Activated T-cell treated with anti-CD3 and anti-CD28 coated beads for 1 hour (primary cell): ENCODE measurements at places on chromosomes 12 and 14.

DNA sequence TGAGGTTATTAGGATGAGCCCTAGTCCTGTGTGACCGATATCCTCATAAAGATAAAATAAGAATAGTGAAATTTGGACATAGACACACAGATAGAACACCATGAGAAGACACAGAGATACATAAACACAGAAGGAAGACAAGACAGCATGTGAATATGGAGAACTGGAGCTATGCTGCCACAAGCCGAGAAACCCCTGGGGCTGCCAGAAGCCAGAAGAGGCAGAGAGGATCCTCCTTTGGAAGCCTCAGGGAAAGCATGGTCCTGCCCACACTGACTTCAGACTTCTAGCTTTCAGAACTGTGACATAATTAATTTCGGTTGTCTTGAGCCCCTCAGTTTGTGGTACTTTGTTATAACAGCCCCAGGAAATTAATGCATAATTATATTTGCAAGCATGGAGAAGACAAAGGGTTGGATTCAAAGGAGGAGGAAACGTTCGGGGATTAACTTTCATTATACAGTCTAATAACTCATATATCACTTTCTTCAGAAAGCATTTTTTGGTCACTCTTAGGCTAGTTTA, 1501.8 kb upstream of the FLRT2 start:
- no peak for DNase-seq

- no peak for DNase-seq
Measured at GRCh38 chr12:5737778-5738177, 207.3 kb downstream of the ANO2 start.

- DNase-seq = no peak
Measured at GRCh38 chr12:2149091-2149490, 96.3 kb downstream of the CACNA1C start.

GRCh38 chr12:26473291-26473690, 277.9 kb downstream of the SSPN start:
- no peak for DNase-seq

- DNase-seq = no peak
Measured at GRCh38 chr12:43147878-43148277, 404.1 kb downstream of the ADAMTS20 start.

GRCh38 chr12:108302403-108303311, 36.5 kb downstream of the CMKLR1 start:
- no peak for DNase-seq

DNA sequence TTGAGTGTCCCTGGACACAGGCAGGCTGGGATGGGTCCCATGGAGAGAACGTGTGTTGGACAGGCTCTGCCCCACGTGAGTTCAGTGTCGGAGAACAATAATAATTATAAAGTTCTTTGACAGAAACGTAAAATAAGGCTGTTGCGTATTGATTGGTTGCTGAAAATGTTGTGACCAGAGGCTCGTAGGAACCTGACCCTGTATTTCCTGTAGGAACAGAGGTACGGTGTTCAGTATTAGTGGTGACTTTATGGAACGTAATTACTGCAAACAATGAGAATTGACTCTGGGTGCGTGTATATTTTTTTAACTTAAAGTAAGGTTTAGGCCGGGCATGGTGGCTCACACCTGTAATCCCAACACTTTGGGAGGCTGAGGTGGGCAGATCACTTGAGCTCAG, 7.8 kb downstream of the MTA1 start:
- DNase-seq = no peak

DNA sequence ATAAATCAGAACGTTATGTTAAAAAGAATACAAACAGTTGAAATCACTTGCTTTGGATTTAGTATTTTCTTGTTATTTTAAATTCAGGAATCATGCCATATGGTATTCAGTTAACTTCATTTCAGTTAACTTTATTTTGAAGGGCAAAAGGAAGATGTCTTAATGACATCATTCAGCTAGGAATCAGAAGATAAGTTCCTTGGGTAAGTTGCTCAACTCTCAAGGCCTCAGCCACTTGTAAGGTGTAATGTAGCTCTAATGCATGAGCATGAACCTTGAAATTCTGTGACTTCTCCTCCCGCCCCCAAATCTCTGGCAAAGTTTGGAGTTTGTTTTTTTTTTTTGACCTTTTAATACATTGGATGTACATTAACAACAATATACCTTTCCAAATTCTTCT, 42.6 kb downstream of the FRS2 start:
- no peak for DNase-seq

GRCh38 chr12:51953089-51953488, 1.6 kb downstream of the ACVR1B start:
- no peak for DNase-seq
